ENCODE measurements at places on chromosomes 5 and 9.

DNA sequence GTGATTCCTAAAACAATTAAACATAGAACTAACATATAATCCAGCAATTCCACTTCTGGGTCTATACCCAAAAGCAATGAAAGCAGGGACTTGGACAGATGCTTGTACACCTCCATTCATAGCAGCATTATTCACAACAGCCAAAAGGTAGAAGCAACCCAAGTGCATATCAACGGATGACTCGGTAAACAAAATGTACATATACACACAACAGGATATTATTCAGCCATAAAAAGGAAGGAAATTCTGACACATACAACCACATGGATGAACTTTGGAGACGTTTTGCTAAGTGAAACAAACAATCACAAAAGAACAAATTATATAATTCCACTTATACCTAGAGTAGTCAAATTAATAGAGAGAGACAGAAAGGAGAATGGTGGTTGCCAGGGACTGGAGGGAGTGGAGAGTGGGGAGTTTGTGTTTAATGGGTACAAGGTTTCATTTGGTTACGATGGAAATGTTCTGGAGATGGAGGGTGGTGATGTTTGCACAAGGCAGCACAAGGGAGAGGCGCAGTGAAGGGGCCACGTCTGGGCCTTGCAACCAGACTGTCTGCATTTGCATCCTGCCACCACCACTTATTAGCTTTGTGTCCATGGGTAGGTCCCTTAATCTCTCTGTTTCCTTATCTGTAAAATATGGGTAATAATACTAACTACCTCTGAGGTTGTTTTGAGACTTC, 36.3 kb upstream of the RLN1 start:
- DNase-seq = no peak

DNA sequence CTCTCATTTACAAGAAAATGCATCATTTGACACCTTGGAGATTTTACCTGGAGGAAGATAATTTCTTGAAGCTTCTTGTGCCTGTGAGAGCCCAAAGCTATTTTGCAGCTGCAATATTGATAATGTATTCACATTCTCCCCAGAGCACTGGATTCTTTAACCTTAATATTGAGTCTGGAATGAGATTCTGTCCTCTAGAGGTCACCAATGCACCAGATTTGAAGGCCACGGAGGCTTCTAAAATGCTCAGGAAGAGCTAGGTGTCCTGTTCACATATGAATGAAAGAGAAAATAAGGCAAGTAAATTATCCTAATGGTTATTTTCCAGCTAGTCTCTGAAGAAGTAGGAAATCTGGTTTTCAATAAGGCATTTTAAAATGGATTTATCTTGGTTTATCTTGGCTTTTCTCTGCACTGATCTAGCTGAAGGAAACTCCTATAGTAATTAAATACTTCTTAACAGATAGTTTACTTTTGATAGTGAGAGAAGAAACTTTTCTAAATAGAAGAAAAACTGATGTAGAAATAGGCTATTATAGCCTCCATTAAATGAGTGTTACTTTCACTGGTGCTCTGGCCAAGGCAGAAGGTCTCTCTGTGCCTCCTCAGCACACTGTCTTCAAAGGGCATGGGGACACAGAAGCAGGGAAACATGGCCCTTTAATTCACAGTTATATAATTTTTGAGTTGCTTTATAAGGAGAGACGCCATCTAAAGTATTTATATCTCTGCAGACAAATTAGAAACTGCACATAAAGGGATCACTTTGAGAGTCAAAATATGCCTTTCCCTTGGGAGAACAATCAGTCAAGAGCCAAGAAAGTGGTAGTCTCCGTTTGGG, 297.0 kb upstream of the ACTBL2 start:
- DNase-seq = no peak

- DNase-seq = no peak
Measured at GRCh38 chr5:116380621-116381020, 194.0 kb downstream of the SEMA6A start.

- no peak for DNase-seq
Measured at GRCh38 chr9:94228616-94229015, 30.5 kb upstream of the ZNF169 start.

- no peak for DNase-seq
Measured at GRCh38 chr5:172129256-172129910, 58.6 kb downstream of the STK10 start.

DNA sequence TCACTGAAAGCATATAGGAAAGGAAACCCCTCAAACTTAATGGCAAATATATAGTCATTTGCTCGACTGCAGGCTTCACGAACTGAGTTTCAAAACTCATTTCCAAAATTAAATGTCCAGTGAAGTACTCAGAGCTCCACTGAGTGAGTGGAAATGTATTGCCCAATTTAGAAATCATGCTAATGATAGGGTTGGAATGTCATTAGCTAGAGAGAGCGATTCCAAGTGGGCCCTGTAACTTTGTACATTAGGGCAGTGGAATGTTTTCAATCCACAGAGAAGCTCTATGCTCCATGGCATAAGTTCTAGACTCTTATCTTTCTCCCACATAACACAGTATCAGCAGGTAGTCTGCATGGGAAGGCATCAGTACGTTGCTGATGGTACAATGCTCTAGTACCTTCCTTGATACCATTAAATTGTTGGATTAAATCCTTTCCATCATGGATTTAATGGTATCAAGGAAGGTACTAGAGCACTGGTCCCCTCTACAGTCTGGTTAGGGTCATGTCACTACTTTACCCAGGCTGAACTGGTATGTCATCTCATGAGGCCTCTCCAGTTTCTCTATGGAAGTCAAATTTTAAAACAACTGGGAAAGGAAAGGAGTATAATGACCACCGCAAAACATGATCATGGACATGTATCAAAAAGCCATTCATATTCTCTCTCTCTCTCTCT, 183.2 kb upstream of the RASEF start:
- no peak for DNase-seq

- no peak for DNase-seq
Measured at GRCh38 chr9:91395106-91395552, 28.5 kb downstream of the NFIL3 start.

DNA sequence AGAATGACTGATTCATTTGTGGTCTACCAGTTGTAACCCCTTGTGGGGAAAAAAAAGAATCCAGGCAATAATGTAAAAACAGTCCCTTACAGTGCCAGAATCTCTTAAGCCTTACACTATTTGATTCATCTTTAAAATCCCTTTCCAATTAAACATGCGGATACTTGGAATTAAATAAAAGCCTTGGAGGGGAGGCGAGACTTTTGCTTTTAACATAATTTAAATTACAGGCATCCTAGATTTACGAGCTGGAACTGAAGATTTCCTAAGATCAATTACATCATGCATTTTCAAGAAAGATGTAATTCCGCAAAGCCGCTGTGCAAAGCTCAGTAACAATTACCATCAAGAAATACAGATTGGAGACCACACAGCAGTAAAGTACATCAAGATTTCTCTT, 370.2 kb downstream of the MTRR start:
- DNase-seq = no peak

- DNase-seq = peak; percentile 74
Measured at GRCh38 chr9:133371261-133371711, 4.6 kb downstream of the SURF4 start.

GRCh38 chr5:75320371-75320770, 16.6 kb upstream of the HMGCR start:
- no peak for DNase-seq

- no peak for DNase-seq
Measured at GRCh38 chr5:386432-387341, 56.3 kb upstream of the EXOC3 start.

GRCh38 chr5:111252799-111253545, 28.8 kb downstream of the CAMK4 start:
- no peak for DNase-seq

- DNase-seq = no peak
Measured at GRCh38 chr5:116848954-116849581, 274.4 kb upstream of the SEMA6A start.

- DNase-seq = no peak
Measured at GRCh38 chr9:38390442-38390841, 2.1 kb upstream of the ALDH1B1 start.

DNA sequence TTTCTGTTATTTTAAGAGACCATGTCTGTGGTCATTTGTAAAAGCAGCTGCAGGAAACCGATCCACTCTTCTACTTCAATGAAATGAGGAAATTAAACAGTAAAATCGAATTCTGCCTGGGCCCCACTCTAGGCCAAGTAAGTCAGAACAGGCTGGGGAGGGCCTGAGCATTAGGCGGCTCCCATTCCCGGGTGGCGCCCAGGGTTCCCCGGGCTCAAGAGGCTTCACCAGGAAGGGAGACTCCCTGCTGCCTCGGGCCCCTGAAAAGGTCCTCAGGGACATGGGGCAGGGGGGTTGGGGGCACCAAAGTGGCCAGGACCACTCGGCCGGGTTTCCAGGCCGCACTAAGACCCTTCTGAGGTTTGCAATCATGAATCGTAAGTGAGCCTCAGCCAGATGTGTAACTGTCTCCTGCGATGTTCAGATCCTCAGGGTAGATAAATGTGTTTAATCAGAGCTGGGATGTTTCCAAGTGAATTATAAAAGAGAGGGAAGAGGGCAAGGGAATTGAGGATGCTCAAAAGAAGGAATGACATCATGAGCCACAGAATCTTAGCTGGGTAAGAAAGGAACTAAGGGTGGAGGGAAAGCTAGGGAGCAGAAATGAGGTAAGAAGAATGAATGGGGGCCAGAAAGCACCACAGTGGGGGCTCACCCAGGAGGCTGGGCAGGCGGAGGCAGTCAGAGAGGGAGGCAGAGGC, 24.6 kb downstream of the MED10 start:
- DNase-seq = no peak

- DNase-seq = no peak
Measured at GRCh38 chr9:93309889-93310425, 126.0 kb downstream of the WNK2 start.

DNA sequence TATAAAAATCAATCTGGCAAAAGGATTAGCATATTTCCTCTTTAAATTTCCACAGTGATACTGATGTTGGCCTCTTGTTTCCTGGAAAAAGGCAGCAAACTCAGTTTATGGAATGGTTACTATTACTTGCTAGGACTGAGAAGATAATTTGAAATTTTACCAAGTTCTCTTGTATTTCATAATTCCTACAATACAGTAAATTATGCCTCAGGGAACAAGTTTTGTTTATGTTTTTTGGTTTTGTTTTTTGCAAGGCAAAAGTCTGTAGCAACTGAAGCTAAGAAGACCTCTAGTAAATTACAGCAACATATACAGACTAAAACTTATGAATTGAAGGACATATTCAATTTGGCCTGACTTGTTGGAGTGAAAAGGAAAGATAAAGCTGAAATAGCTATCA, 30.2 kb upstream of the SLCO6A1 start:
- no peak for DNase-seq

GRCh38 chr5:177600508-177601018, 631 bp downstream of the B4GALT7 start:
- DNase-seq = no peak

- no peak for DNase-seq
Measured at GRCh38 chr5:76771705-76772405, 47.0 kb upstream of the F2RL1 start.

- no peak for DNase-seq
Measured at GRCh38 chr9:135046739-135047350, 40.6 kb upstream of the OLFM1 start.

- DNase-seq = no peak
Measured at GRCh38 chr9:16030528-16031185, 477.8 kb downstream of the CCDC171 start.

DNA sequence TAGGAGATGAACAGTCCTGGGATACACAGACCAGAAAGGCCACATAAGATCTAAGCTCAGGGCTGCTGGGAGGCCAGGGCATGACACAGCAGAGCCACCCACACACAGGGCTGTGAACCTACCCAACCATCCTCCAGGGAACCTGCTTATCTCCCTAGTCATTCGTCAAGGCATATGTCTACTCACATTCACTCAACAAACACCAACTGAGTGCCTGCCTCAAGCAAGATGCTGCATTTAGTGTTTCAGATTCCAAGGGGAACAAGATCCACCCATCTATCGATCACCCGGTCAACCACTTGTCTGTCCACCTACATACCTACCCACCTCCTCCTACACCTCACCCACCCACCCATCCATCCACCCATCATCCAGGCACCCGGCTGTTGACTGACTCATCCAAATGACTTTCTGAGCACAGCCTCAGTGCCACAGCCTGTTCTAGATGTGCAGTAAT, 1.9 kb downstream of the DPM2 start:
- DNase-seq = no peak
